GM20000 (cell line): ENCODE measurements at places on chromosomes 2 and 18.

DNA sequence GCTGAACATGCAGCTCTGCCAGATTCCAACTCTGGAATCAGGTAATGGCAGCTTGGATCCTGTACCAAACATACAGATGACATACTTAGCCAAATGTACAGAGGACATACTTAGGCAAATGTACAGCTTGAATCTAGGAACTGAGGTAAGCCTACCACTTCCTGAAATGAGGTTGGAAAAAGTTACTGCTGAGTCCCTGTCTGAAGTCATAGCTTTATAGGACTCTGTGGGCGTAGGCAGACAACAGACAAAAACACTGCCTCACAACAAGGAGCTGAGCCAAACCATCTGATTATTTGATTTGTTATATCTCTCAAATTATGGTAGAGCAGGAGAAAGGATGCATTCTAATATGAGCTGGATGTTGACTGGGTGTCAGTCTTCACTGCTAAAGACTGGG lies 290.2 kb upstream of the TCF4 start:
- DNase-seq, result no peak

- no peak for DNase-seq
Measured at GRCh38 chr2:17441055-17441771, 77.0 kb downstream of the RAD51AP2 start.

DNA sequence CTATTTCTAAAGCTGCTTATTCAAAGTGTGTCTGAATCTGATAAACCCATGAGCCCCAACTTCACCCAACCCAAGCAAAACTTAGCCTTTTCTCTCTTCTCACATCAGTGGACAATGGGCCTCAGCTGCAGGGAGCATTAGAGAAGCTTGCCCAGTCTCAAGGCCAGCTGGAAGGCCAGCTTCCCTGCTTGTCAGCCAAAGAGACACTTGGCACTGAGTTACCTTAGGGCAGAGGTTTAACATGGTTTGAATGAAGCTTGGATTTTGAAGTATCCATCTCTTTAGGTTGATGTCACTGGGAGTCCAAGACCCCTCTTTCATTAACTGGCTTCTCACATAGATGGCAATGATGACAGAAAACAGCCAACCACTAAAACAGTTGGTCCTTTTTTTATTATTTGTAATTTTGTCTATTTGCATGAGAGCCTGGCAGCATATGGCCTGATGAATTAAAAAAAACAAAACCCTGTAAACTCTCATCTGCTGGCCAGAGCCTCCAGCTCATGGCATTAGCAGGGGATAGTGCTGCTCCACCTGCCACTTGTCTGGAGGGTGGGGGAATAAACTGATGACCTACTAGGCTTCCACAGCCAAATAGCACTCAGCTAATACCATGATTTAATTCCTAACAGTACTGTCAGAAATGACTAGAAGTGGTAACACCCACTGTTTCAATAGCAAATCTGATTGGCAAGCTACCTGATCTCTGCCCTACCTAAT lies 137.0 kb downstream of the UBE2E3 start:
- no peak for DNase-seq

DNA sequence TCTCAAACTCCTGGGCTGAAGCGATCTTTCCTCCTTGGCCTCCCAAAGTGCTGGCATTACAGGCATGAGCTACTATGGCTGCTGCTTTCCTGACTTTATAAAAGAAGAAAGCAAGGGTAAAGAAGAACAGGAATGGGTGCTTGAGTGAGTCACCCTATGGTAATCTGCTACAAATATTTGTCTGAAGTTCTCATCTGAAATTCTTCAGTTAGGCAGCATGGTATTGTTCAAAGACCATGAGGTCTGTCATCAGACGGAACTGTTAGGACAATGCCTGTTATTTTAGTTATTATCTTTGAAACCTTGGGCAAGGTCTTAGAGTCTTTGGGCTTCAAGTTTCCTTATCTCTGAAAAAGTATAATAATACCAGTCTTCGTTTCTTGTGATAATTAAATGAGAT lies 695.8 kb downstream of the RNF144A start:
- DNase-seq, result no peak

GRCh38 chr18:55794288-55795052 lies 206.5 kb upstream of the TCF4 start:
- DNase-seq, result no peak

DNA sequence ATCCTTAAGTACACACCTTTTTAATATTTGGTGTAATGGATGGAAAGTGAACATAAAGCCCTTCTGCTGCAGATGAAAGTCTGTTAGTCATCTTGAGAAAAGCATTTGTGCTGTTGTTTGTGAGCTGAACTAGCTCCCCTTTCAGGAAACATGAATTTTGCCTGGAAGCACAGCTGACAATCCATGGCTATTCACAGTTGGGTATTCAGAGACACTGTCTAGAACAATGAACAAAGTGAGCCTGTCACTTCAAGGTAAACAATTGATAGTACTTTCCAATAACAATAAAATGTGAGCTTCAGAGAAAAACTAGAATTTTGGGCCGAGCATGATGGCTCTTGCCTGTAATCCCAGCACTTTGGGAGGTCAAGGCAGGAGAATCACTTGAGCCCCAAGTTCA lies 6.8 kb upstream of the EFHD1 start:
- DNase-seq, result no peak

DNA sequence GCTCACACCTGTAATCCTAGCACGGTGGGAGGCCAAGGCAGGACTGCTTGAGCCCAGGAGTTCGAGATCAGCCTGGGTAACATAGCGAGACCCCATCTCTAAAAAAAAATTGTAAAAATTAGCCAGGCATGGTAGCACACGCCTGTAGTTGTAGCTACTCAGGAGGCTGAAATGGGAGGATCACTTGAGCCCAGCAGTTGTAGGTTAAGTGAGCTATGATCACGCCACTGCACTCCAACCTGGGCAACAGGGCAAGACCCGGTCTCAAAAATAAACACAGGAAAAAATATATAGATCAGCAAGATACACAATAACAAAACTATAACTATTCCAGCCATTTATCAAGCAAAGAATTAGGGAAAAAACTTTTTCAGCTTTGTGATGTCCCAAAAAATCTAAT lies 3.0 kb downstream of the SF3B1 start:
- DNase-seq, result no peak

DNA sequence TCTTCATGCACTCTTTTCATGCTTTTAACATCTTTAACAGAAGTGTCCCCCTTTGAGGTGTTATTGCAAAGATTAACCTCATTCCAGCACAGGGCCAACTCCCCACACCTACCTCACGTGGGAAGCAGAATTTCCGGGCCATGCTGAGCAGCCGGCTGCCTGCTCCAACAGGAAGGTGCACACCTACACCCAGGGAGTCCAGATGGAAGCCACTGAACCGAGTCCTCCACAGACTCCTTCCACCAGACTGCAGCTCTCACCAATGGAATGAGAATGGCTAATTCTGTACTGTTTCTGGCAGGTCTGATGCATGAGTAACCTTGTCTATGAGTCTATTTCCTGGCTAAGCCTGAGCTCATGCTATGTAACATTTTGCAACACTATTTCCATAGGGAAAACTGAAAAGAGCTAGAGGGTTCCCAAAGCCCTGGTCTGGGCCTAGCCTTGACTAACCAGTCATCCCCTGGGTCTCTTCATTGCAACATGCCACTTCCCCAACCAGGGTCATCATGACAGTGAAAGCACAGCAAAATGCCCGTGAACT lies 11.0 kb downstream of the ERFE start:
- no peak for DNase-seq

- no peak for DNase-seq
Measured at GRCh38 chr2:16620590-16620989, 45.0 kb downstream of the CYRIA start.

- no peak for DNase-seq
Measured at GRCh38 chr2:200586644-200586975, 796 bp downstream of the AOX1 start.

DNA sequence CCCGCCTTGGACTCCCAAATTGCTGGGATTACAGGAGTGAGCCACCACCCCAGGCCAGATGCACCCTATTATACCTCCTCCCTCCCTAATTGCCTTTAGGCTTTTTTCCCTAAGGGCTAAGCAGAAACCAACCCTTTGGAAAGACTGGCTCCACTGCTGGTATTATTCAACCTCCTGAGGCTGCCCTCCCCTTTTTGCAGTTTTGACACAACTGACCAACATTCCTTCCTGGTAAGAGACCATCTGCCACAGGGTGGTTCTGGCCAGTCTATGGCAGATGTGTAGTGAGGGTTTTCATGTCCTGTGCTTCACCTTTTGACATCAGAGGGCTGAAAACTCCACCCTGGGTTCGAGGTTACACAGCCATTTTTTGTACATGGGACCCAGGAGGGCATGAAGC lies 1785.3 kb upstream of the CELF4 start:
- DNase-seq, result no peak

GRCh38 chr18:13415736-13416135 lies 197.2 kb downstream of the LDLRAD4 start:
- DNase-seq, result no peak

GRCh38 chr18:5207471-5208150 lies 10.6 kb upstream of the AKAIN1 start:
- DNase-seq, result no peak

- no peak for DNase-seq
Measured at GRCh38 chr18:10041180-10041579, 127.4 kb downstream of the VAPA start.

DNA sequence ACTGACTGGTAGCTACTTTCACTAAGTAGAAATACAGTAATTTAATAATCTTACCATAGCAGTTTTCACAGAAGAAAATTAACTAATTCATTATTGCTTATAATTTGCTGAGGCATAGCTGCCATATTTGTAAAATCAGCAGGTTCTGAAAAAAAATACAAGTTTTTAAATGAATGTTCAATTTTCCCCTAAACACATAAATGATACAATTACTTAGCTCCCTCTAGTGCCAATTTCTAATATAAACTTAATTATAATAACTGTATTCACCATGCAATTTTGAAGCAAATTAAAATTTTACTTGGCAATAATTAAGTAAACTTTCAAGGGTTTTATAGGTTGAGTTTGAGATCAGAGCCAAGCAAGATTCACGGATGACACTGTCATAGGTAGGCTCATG lies 1321.6 kb upstream of the ACVR2A start:
- DNase-seq, result peak; percentile 3

DNA sequence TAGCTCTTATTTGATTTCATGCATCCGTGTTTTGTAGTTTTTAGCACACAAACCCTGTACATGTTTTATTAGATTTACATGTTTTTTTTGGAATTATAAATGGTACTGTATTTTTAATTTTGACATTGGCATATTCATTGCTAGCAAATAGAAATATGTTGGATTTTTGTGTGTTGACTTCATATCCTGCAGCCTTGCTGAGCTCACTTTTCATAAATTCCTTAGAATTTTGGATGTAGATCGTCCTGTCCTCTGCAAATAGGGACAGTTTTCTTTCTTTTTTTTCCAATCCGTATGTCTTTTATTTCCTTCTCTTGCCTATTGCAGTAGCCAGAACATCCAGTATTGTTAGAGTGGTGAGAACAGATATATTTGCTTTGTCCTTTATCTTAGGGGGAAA lies 46.7 kb upstream of the GPR17 start:
- no peak for DNase-seq

DNA sequence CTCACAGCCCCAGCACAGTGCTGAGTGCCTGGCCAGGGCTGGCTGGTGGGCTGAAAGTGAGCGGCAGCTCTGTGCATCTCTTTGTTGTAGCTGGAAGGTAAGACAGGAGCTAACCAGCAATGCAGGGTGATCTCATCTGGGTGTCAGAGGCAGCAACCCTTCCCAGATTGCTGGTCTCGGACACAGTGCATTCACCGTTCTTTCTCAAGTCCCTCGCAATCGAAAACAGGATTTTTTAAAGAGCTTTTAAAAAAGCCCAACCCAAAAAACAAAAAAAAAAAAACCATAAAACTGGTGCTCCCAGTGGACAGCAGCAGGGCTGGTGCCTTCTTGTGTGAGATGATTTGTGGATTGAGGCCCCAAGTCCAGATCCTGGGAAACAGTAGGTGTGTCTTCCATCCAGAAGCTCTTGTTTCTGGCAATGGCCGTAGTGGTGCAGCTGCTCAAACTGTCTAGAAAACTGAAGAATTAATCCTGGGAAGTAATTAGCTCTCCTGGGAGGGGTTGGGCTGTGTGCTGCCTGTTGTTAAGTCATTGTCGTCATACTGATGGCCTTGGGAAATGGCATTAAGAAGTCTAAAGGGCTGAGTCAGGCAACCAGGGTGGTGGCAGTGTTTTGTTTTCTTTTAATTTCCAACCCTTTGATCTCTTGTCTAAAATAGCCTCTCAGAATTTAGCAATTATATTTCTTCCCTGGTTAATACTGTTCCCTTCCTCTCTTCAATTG lies 156.7 kb downstream of the KLHL29 start:
- DNase-seq, result no peak

DNA sequence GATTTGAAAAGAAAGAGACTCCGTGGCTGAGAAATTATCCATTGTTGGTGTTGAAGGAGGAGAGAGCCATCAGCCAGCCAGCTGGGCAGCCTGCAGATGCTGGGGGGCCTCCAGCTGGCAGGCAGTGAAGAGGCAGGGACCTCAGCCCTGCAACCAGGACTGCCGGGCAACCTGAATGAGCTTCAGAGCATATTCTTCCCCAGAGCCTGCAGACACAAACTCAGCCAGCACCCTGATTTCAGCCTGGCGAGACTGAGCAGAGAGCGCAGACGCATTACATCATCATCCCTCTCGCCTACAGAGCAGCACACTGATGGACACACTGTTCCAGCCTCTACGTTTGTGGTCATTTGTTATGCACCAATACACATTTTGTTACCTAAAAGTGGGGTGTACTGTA lies 150.7 kb upstream of the RAB6C start:
- DNase-seq, result no peak

DNA sequence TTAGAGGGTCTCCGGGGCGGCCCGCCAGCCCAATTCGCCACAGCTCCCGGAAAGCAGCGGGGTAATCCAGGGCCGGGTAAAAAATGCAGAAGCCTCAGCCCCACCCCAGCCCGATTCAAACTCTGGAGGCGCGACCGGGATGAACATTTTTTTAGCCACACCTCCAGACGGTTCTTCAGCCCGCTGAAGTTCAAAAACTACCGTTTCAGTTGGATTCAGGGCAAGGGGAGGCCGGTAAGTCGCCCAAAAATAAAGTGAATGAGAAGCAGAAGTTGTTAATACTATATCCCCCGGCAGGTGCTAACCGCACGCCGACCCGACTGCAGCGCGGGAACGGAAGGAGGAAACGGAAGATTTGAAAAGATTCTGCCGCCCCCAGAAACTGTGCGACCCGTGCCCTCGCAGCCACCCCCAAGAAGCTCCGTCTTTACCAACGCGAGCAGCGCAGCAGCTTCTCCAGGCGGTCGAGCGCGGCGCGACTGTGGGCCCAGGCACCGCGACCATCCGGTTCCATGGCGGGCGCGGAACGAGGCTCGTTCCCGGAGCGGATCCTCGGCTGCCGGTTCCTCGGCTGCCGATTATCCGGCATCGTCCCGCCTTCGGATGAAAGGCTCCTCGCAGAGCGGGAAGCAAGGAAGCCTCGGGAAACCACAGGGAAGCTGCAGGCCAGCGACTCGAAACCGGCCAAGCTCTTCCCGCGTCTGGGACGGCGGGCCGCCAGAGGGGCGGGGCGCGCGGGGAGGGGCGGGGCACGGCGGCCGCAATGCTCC lies at the start of gene BARD1:
BARD1 (minus strand) TSS at position 703 of the 770 bp plus-strand sequence; CDS start at position 589, 114 bp downstream.
- DNase-seq, result peak; percentile 47

- no peak for DNase-seq
Measured at GRCh38 chr18:30568333-30568732, 474.2 kb downstream of the DSC3 start.
